ENCODE measurements at places on chromosomes 5 and 9.

DNA sequence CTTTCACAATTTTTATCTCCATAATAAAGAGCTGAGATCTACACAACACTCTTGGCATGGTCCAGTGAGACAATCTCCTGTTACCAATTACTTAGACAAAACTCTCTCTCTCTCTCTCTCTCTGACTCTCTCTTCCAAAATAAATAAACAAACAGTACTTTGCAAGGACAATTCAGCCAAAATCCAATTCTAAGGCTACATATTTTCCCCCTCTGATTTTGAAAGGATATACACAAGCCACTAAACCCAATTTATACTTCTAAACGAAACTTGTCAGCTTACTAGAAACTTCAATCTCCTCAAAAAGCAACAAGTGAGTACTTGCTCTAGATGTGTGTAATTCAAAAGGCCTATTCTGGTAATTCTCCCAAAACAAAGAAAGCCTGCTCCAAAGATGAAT lies 26.3 kb upstream of the TNPO1 start:
- DNase-seq, result peak; percentile 9

GRCh38 chr9:129307227-129307970 lies 129.3 kb upstream of the IER5L start:
- no peak for DNase-seq

GRCh38 chr5:157890836-157891597 lies 32.1 kb upstream of the CLINT1 start:
- DNase-seq, result no peak

- DNase-seq, result no peak
Measured at GRCh38 chr9:126586236-126586635, 27.5 kb upstream of the LMX1B start.

DNA sequence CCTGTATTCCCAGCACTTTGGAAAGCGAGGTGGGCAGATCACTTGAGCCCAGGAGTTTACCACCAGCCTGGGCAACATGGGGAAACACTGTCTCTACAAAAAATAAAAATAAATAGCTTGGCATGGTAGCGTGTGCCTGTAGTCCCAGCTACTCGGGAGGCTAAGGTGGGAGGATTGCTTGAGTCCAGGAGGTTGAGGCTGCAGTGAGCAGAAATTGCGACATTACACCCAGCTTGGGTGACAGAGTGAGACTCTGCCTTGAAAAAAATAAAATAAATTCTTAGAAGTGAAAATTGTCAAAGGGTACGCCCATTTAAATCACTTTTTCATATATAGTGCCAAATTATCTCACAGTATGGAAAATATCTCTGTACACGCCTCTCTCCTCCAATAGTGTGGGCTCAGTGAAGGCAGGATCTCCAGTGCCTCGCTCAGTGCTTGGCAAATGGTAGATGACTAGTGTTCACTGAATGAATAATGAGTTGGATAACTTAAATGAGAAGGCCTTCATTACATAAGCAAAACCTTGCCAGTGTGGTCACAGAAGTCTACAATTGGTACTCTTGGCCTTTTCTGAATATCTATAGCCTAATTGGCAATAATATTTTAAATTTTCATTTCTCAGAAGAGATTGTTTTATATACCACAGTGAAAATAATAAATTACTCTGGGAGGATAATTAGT lies 9.4 kb upstream of the CCL28 start:
- no peak for DNase-seq

DNA sequence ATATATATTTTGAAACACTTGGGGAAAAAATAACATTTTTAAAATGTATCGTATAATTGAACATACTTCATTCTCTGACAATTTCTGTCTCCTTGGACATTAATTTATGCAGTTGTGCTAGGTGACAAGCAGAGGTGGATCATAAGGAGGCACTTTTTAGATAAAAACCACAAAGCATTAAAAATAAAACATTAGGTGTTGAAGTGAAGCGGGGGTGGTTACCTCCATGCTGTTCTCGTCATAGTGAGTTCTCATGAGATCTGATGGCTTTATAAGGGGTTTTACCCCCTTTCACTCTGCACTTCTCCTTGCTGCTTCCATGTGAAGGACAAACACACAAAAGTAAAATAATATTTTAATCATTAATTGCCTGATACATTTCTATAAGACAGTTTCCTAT lies 11.9 kb upstream of the COX7C start:
- DNase-seq, result no peak

DNA sequence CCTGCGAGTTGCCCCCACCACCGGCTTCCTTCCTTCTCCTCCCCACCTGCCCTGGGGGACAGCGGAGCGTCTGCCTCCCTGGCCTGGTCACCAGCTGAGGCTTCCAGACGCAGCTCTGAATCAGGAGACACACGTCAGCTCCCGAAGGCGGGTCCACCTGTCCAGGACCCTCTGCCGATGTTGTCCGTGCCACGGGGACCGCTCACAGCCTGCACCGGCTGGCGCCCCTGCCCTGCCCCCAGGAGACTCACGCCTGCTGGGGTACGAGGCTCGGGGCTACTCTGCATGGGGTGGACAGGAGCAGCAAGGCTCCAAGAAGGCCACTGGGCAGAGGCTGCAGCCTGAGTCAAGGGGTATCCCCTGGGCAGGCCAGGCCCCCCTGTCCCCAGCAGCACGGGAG lies 1.9 kb upstream of the CCDC187 start:
- no peak for DNase-seq

- no peak for DNase-seq
Measured at GRCh38 chr9:72462340-72462739, 59.1 kb upstream of the TMC1 start.

DNA sequence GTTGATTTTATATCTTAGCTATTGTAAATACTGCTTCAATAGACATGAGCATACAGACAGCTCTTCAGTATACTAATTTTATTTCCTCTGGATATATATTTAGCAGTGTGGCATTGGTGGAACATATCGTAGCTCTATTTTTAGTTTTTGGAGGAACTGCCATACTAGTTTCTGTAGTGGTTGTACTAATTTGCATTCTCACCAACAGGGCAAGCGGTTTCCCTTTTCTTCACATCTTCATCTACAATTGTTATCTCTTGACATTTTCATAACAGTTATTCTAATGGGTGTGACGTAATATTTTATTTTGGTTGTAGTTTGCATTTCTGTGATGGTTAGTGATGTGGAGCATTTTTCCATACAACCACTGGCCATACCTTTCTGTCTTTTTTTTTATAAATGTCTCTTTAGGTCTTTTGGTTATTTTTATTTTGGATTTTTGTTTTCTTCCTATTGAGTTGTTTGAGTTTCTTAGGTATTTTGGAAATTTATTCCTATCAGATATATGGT lies 32.5 kb downstream of the TAF11L14 start:
- DNase-seq, result no peak

- DNase-seq, result no peak
Measured at GRCh38 chr9:34203275-34203991, 24.6 kb downstream of the UBAP1 start.

DNA sequence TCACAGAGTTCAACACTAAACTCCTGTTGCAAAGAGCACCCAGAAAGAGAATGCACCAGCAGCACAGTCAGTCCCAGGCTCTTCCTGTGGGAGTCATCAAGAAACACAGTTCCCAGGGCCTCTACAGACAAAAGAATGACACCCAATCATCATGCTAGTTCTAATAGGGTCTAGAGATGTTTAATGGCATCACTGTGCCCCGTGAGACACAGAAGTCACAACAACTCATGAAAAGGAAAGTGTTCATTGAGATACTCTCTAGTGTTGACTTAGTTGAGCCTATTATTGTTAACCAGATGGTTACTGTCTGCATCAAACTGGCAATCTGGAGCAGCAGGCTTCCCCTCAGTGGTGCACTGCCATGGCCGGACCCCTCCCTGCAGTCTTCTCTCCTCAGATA lies 1.6 kb downstream of the KLHL3 start:
- no peak for DNase-seq

DNA sequence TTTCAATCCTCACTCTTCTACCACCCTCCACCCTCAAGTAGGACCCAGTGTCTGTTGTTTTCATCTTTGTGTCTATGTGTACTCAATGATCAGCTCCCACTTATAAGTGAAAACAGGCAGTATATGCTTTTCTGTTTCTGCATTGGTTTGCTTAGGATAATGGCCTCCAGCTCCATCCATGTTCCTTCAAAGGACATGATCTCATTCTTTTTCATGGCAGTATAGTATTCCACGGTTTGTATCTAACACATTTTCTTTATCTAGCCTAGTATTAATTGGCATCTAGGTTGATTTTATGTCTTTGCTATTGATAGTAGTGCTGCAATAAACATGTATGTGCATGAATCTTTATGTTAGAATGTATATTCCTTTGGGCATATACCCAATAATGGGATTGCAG lies 259.8 kb upstream of the KIF2A start:
- no peak for DNase-seq

- no peak for DNase-seq
Measured at GRCh38 chr5:126810596-126811380, 33.9 kb downstream of the LMNB1 start.

All from MG63 (cell line).